ENCODE measurements at places on chromosomes 5 and 9. TPM values are rescaled to one million over a fixed set of nuclear protein-coding genes. Genes with fewer than 3 reads are reported as not detected.

- no peaks in the 10 kb centered on the region for H3K27me3 ChIP-seq
- no peak overlapping the region for H3K4me3 ChIP-seq
- no peak for DNase-seq
- no peaks in the 10 kb centered on the region for H3K36me3 ChIP-seq
- H3K27ac ChIP-seq: no peak overlapping the region
- H3K4me1 ChIP-seq: no peaks in the 10 kb centered on the region
Measured at GRCh38 chr9:70470050-70471015, 55.9 kb upstream of the KLF9 start.

The MEIKIN gene
- not detected for total RNA-seq

DNA sequence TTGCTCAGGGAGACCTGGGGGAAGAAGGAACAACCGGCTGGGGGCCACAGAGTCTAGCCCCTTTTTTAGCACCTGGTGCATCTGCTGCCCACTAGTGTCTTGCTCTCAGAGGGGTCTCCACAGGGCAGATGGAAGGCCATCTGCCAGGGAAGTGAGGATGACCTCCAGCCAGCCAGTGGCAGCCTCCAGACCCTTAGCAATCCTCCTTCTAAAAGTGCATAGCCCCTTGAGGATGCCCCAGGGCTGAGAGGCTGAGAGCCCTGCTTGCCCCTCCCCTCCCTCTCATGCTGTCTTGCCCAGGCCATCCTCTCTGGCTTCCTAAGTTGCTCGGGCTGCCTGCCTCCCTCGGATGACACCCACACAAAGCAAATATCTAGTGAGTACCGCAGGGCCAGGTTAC, 81.5 kb upstream of the PANK3 start:
- DNase-seq: no peak
- no peaks in the 10 kb centered on the region for H3K36me3 ChIP-seq
- H3K27ac ChIP-seq: no peak overlapping the region

The NEURL1B gene
- total RNA-seq: 4.9 TPM

The RXRA gene
- total RNA-seq: 58.3 TPM

DNA sequence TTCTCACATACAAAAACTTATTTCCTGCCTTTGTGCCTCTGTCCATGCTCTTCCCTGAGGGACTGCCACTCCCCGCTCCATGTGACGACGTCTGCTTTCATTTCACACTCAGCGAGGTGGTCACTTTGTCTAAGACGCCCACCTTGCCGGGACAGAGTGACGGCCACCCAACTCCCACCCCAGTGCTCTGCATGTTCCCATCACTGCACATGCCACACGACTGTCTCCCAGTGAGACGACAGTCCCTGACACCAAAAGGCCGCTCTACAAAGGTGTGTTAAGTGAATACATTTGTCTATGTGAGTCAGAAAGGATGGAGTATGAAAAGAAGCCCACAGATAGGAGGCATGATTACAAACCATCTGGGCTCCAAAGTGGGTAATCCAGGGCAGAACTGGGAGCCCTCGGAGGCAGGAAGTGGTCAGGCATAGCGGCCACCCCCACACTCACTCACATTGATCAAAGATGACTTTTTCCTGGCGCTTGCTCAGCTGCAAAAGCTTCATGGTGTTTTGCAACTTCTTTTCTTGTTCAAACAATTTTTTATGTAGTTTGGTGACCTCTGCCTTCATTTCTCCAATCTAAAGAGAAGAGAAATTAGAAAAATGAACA, 185.8 kb downstream of the CDK5RAP2 start:
- no peaks in the 10 kb centered on the region for H3K4me1 ChIP-seq
- DNase-seq: no peak
- H3K36me3 ChIP-seq: peaks cover 90% of the 10 kb centered on the region
- H3K27me3 ChIP-seq: no peaks in the 10 kb centered on the region
- H3K27ac ChIP-seq: no peak overlapping the region
- no peak overlapping the region for H3K4me3 ChIP-seq

GRCh38 chr5:97501965-97502305, 318.9 kb upstream of the RIOK2 start:
- no peaks in the 10 kb centered on the region for H3K36me3 ChIP-seq
- H3K27me3 ChIP-seq: no peaks in the 10 kb centered on the region
- no peak overlapping the region for H3K4me3 ChIP-seq
- H3K27ac ChIP-seq: no peak overlapping the region

The TAS2R1 gene
- total RNA-seq: not detected

The PDZD2 gene
- 2.9 TPM for total RNA-seq

- H3K36me3 ChIP-seq: no peaks in the 10 kb centered on the region
- no peaks in the 10 kb centered on the region for H3K27me3 ChIP-seq
- no peaks in the 10 kb centered on the region for H3K4me1 ChIP-seq
- DNase-seq: no peak
- no peak overlapping the region for H3K4me3 ChIP-seq
Measured at GRCh38 chr9:13648676-13649075, 369.2 kb upstream of the MPDZ start.

The FXN gene
- 32.7 TPM for total RNA-seq
